ENCODE measurements at places on chromosomes 7 and 10.

GRCh38 chr7:134630237-134630636 lies 16.4 kb upstream of the BPGM start:
- DNase-seq = no peak

DNA sequence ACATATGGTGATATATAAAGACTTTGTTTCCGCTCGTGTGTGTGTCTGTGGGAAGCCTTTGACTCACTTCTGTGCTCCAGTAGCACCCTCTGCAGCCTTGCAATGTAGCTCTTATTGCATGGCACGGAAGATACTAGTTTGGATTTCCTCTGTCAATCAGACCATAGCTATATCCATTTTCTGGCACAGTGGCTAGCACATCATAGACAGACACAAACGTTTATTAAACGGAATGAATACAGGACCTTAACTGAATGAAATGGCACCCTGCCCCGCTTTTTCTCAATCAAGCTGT lies 124.0 kb upstream of the PTPN20 start:
- no peak for DNase-seq

DNA sequence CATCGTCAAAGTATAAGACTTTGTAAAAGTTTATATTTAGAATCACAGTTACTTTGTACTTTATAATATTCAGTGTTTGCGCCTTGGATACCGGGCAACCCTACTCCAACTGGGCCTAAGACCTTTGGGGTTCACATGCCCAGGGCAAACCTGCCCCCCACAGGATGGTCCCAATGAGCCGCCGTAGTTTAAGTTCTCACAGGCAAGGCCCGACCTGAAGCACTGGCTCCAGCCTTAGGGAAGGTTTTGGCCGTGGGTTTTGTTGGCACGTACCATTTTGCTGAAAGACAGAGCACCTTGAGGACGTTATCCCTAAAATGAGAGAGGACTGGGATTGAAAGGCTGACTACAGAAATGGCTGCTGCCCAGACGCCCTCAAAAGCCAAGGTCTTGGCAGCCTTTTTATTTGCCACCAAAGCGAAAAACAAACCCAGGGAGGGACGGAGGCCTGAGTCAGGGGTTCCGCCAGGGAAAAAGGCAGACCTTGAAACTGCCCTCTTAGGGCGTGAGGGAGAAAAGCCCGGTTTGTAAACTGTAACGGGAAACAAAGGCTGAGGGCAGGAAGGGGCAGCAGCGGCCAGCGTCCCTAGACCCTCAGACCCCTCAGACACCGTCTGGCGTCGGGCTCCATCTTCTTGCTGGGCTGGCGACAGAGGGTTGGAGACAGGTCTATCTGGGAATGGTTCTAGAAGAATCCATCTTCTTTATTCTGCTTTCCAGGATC lies at the start of gene CCDC172:
Gene CCDC172, plus strand, starts transcription at position 222 of the 724 bp plus-strand sequence. CDS start 564 bp downstream, outside the sequence.
- no peak for DNase-seq

DNA sequence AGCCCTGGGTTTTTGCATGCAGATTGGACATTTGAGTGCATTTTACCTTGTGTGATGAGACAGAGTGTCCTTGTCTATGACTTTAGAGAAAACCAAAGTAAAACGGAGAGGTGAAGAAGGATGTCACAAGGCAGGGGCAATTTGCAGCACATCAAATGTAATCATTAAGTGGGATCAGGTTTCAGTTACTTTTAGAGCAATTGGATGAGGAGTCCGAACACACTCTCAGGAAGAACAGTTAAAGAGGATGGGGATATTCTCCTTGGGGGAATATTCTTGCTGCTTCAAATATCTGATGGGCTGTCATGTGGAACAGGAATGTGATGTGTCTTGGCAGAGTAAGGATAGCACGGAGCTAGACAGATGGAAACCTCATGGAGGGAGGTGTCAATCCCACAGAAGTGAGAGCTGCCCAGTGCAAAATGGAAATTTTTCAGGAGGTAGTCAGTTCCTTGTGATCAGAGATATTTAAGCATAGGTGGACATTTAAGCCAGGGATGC lies 757 bp downstream of the RAB19 start:
- no peak for DNase-seq

DNA sequence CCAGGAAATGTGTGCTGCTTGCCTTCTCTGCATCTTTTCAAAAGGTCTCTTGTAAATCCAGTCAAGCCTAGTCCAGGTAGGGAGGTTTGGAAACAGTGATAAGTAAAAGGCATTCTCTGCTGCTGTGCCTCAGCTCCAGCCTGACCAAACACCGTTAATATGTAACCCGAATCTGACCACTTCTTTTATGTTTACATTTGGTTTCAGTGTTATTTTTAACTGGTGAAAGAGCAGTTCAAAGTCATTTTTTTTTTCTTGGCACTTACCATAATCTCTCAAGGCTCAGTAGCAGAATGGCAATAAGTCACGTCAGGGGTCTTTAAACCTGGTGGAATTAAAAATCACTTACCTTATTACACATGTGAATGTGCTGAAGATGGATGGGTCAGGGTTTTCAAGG lies 216.8 kb downstream of the PTEN start:
- no peak for DNase-seq

GRCh38 chr10:1408651-1409367 lies 328.5 kb downstream of the ADARB2 start:
- DNase-seq = no peak

DNA sequence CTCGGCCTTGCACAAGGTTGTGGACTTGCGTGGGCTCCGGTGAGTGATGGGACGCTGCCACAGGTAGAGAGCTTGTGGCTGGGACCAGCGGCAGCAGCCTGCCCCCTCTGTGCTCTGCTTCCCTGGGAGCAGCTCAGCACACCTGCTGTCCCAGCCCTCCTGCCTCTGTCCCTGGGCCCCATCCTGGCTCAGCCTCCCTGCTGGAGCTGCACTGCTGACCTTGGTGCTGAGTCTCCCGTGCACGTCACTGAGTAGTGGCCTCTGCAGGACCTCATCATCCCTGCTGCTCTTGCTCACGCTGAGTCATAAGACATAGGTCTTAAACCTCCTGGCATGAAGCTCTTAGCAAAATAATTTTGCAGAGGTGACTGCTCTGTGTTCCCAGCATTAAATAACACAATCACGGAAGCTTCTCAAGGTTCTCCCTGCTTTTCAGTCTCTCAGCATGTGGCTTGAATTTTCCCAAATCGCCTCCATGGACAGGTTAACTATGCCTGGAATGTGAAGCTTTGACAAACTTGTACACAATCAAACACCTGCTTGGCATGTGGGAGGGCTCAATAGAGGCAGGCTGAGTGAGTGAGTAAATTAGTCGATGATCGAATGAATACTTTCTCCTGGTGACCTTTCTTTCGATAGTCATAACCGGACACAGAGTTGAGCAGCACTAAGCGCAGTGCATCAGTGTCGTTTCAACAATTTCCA lies 63.8 kb upstream of the NPS start:
- no peak for DNase-seq

- no peak for DNase-seq
These were observed 19.5 kb upstream of the NOM1 start for GRCh38 chr7:156929789-156930539.

- DNase-seq = no peak
These were observed 649 bp downstream of the IDE start for GRCh38 chr10:92573091-92573797.

DNA sequence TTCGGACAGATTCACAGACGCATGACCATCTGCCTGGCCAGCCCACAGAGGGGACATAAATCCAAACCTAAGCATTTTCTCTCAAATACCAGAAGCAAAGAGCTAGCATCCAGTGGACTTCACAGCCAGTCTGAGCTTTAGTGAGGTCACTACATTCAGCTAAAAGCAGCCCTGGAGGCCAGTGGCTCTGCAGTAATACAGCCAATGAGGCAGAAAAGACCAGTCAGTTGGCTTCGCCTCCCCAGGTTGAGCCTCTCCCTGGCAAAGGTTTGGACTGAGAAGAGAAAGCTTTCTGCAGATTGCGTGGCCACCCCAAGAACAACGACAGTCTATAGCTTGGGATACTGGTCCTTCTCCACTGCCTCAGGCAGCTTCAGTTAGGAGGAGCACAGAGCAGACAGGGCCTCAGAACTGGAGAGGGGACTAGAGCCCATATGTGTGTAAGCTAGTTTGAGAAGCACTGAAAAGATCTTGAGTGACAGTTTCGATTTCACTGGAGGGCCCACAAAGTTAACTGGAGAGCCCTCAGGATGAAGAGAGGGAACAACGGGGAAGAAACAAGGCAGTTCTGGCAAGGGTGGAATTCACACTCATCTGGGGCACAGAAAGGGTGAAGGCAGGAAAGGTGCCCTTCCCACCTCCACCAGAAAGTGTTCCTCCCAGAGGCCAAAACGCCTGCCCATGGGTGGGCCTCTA lies 3.8 kb downstream of the WDR91 start:
- DNase-seq = no peak

DNA sequence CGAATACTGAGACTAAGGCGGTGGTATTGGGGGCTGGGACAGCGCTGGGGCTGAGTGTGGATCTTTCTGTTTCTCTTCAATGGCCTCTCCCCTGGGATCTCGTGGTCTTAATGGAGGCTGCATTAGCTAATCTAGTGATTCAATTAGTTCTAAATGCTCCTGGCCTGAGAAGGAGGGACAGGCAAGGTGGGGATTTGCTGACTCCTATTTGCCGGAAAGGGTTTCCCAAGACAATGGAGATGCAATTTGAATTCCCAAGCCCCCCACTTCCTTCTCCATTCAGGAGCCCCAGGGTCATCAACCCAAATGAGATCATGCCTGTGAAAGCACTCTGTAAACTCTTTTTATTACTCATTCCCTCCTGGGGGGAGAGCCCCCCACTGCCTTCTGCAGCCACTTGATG lies 111.7 kb upstream of the PLXNA4 start:
- DNase-seq = no peak

DNA sequence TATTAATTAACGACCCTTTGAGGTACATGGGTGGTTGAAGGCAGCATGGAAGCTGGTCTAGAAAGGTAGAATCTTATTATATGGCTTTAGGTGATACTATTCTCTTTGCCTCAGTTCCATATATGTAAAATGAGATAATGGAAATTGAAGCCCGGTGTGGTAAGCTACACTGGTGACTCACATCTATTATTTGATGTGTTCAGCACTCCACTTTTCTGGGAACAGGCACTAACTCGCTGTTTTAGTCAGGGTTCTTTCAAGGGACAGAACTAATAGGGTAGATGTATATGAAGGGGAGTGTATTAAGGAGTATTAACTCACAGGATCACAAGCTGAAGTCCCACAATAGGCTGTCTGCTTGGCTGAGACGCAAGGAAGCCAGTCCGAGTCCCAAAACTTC lies 4.4 kb upstream of the TRUB1 start:
- DNase-seq = no peak

GRCh38 chr7:23247603-23248335 lies 1.2 kb downstream of the GPNMB start:
- DNase-seq = no peak

GRCh38 chr10:31125789-31126188 lies 94.1 kb upstream of the ZNF438 start:
- DNase-seq = no peak

GRCh38 chr10:104201636-104202035 lies 30.5 kb downstream of the CFAP43 start:
- DNase-seq = no peak

GRCh38 chr10:10658172-10658785 lies 359.4 kb upstream of the CELF2 start:
- no peak for DNase-seq
